ENCODE measurements at places on chromosomes 7 and 10. TPM values are rescaled to one million over a fixed set of nuclear protein-coding genes. Genes with fewer than 3 reads are reported as not detected.

The PRKCQ gene
- polyA plus RNA-seq, result 18.1 TPM

The GIMAP4 gene
- 40.9 TPM for polyA plus RNA-seq

The EVX1 gene
- polyA plus RNA-seq, result 0.05 TPM

The COL17A1 gene
- 268 TPM for polyA plus RNA-seq

The OR13A1 gene
- 2.2 TPM for polyA plus RNA-seq

The PNLIP gene
- polyA plus RNA-seq, result 0.18 TPM

The CPEB3 gene
- polyA plus RNA-seq, result 1.8 TPM

The MYO1G gene
- polyA plus RNA-seq, result 56.2 TPM

The CYP2C19 gene
- polyA plus RNA-seq, result 0.02 TPM
